Effector CD8-positive, alpha-beta T cell (primary cell): ENCODE measurements at places on chromosomes 13 and 19.

GRCh38 chr13:111640006-111640405, 319.6 kb downstream of the TEX29 start:
- no peak for DNase-seq

GRCh38 chr13:84358601-84359000, 476.3 kb upstream of the SLITRK1 start:
- no peak for DNase-seq

GRCh38 chr19:54470991-54471782, 1.9 kb downstream of the CDC42EP5 start:
- DNase-seq = no peak

GRCh38 chr13:59837101-59837500, 326.6 kb downstream of the DIAPH3 start:
- DNase-seq = no peak

GRCh38 chr13:29877456-29878078, 27.1 kb upstream of the UBL3 start:
- no peak for DNase-seq

- DNase-seq = no peak
Measured at GRCh38 chr13:20708216-20708615, 4.7 kb downstream of the IL17D start.

DNA sequence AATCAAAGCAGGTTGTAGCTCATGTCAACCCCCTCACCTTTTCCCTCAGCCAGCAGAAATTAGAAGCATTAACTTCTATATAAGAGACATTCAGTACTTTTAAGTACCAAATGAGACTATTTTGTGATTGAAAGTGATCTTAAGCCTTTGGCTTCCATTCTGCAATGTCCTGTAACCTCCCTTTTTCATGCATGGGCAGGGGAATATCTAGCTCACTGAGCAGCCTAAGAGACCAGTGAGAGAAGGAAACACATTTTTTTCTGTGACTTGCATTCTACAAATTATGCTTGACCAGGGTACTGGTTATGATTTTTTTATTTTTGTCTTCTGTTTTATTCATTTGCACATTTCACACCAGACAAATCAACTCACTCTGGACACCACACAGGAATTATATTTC, 369.6 kb downstream of the KCTD12 start:
- no peak for DNase-seq

DNA sequence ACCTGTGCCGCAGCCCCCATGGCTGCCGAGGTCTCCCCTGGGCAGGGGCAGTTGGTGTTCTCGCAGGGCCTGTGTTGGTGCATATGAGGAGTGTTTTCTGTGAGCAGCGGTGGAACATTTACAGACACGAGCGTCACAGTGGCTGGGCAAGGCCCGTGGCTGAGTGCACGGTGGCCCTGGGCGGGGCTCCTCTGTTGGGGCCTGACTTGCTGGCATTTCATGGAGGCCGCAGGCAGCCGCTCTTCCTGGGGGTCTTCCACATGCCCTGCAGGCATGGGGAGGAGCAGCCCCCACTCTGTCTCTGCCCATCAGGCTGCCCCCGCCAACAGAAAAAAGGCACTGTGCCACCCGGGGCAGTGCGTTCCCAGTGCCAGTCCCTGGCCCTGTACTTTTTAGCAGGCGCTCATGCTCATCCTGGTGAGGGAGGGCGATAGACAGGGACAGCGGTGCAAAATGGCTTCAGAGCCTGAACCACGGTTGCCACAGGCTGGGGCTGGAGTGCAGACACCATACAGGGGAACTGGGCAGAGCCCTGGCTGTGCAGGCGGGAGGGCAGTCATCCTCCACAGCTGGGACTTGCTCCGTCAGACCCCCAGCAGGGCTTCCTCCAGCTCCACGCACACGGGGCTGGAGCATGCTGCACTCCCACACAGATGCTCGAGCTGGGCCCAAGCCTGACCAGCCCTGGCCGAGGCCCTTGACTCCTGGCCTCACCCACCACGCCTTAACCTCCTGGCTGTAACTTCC, 23.5 kb downstream of the TFDP1 start:
- DNase-seq = no peak

DNA sequence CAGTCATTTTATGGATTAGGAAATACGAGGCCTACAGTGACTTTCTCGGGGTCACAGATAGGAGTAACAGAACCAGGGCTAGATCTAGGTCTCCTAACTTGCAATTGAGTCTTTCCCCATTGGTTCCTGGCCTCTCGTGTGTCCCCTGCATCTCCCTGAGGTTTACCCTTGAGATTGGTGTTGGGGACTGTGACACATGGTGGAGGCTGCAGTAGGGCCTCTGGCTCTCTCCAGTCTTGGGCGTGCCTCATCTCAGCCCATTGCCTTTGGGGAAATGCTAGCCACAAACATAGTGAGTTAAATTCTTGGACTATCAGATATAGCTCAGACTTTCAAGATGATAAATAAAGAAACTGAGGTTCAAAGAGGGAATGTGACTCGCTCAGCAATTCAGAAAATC, 212.1 kb downstream of the KCNRG start:
- no peak for DNase-seq

- DNase-seq = no peak
Measured at GRCh38 chr13:100707818-100708740, 33.5 kb upstream of the TMTC4 start.

- no peak for DNase-seq
Measured at GRCh38 chr13:29677627-29678026, 82.1 kb upstream of the SLC7A1 start.

DNA sequence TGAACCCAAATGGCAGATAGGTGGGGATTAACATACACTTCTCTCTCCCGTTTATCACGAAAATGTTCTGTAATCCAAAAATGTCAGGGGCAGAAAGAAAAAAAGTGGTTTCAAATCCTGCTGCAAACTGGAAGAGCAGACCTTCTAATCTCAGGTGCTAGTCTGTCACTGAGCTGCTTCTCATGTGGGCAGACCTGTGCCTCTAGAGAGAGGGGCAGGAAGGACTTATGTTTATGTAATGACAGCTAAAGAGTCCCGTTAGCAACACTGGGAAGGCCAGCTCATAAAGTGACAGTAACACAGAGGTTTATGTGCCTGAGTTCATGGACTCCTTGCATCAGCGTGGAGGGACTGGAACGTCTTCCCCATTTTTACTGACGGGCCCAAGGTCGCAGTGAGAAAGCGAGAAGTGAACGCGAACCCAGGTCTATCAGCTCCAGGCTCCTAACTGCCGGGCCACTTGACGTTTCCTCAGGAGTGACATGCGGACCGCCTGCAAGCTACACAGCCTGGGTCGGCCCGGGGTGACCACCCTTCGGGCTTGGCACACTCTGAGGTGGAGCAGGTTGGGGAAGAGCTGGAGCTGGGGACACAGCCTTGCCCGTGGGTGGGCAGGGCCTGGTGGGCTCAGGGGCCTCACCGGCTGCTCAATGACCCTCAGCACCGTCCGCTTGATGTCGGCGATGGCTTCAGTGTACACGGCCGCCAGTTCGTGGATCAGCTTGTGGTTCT, 9.6 kb upstream of the RSPH6A start:
- DNase-seq = no peak
